CD4-positive, alpha-beta T cell (primary cell): ENCODE measurements at places on chromosomes 16 and 17.
A peak's percentile ranks its signal among the peaks of the same experiment; 100 is the strongest.

DNA sequence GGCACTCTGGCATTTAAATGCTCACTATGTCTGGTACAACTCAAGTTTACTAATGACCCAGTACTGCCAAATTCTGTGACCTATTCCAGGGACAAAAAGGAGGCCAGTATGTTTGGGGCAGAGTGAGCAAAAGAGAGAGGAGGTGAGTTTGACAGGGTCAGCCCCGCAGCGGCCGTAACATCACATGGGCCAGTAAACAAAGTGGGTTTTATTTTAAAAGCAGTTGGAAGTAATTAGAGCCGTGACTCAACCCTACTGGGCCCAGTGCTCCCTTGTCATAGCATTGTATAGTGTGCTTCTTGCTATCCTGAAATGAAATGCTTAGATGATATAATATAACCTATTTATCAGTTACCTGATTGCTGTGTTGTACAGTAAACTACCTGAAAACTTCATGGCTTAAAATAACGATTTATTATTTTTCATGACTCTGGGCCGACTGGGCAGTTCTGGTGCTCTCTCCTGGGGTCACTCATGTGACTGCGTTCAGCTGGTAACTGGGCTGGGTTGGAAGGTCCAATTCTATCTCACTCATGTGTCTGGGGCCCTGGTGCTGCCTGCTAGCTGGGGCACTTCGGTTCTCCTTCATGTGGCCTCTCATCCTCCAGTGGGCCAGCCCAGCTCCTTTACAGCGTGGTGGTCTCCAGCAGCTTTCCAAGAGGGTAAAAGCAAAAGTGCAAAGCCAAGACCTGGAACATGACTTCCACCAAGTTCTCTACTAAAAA is 27.4 kb downstream of the IQCK start:
- DNase-seq, result no peak

DNA sequence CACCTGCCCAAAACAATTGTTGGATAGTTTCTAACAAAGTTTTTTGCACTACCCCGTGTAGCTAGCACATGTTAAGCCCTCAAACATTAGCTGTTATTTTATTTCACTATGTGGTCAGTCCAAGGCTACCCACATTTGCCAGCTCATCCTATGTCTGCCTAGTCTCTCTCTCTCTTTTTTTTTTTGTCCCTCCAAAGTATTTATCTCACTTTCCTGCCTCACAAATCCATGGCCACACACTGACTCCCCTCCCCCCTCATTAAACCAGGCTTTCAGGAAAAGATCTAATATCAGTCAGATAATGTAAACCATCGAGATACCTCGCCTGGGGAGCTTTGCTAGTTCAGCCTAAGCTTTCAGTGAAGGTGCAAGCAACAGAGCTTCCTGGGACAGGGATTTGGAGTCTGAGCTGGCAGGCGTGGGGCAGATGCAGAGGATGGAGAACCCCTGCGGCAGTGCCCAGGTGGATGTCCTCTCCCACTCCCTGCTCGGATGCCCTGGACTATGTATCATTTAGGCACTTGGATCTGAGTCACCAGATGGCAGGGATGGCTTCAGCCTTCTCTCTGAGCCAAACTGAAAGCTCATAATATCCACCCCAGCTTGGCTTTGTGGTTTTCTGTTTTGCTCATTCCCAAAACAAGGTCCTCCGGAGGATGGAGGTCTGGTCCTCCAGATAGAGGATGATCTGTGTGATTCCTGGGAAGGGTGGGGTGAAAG is 73.7 kb upstream of the FOXF1 start:
- DNase-seq, result no peak

DNA sequence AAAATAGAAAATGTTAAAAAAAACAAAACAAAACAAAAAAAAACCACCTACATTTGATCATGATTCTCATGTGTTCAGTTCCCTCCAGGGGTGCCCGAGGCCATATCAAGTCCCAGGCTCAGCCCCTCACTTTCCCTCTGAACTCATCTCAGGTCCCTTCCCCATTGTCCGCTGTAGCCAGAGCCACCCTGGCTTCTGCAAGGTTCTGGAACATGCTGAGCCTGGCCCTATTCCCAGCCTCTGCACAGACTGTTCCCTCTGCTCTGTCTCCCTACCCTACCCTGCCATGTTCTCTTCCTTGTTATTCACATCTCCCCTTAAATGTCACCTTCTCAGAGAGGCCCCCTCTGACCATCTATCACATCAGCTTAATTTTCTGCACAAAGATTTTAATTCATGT is 46.9 kb downstream of the TK2 start:
- peak; percentile 10 for DNase-seq

DNA sequence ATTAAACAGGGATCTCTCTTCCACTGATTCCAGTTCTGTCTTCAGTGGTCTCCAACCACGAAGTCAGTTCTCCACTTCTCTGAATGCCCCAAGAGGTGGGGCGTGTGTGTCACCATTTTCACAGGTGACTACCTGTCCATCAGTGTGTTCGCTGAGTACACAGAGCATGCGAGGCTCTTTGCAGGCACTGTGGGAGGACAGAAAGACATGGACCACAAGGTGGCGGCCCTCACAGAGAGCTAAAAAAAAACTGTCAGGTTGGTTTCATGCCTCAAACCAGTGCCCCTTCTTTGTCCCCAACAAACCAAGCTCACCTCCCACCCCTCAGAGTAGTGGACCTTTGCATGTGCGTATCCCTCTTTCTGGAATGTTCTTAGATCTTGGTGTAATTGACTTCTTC is 13.8 kb downstream of the EMP2 start:
- no peak for DNase-seq

DNA sequence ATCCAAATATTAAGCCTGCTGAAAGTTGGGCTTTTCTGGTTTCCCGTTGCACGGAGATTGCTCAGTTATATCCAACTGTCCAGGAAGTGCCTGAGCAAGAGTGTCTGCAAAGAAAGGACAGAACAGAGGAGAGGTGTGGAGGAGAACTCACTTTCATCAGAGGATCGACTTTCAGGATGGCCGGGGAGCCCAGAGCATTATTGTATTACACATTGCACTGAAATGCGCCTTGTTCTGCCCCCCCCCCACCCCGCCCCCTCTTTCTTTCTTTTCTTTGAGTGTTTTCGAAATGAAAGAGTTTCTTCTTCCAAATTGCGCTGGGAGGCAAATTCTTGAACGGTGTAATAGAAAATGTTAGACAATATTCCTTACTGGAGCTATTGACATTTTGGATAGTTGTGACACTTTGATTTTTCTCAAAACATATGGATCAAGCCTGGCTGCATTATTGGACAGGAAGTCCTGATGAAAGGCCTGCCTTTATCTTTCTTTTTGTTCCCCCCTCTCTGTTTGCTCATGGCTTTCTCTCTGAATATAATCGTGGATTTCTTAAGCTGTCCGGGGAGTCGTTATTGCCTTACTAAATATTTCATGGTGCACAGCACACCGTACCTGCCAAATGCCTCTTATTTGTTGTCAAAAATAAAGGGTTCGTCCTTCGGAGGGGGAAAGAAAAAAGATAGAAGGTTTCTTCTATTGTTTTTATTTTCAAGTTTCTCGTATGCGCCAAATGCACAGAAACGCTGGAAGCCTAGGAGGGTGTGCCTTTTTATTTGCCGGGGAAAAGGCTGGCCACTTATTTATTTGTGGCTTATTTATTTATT is 110.8 kb downstream of the IRX3 start:
- DNase-seq, result no peak

DNA sequence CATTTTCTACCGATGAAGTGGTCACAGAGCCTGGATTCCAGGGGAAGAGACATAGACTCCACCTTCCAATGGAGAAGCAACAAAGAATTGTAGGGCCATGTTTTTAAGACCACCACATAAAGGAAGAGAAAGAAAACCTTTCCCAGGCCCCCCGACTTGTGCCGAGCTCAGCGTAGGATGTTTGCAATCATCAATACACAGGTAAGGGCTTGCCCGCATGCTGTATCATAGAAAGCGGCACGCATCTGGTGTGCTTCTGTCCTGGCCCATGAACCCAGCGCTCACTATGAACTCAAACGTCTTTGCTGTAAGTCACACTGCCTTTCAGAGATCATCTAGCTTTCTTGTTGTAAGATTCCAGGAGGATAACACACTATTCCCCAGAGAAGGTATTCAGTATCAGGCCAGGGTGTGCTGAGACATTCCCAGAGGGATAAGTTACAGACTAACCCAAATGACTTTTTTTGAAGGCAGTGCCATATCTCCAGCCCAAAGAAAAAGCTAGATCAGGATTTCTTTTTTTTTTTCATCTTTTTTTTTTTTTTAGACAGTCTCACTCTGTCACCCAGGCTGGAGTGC is 79.5 kb upstream of the RPL38 start:
- DNase-seq, result no peak

DNA sequence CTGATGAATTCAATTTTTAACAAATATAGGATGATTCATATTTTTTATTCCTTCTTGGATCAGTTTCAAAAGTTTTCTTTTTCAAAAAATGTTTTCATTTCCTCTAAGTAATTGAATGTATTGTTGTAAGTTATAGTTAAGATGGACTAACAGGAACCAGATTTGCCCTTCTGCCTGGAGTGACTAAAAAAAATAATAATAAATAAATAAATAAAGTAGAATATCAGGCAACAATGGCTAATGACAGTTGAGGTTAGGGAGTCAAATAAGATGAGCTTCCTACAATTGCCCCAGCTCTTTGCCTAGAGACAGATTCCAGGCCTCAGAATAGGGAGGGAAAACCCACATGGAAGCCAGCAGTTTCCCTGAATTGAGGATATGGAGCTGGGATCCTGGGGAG is 73.7 kb upstream of the MSI2 start:
- DNase-seq, result no peak

GRCh38 chr17:1182811-1183170 is 3.0 kb upstream of the ABR start:
- no peak for DNase-seq

- no peak for DNase-seq
Observed at GRCh38 chr17:4742629-4743028, 2.9 kb upstream of the CXCL16 start.

DNA sequence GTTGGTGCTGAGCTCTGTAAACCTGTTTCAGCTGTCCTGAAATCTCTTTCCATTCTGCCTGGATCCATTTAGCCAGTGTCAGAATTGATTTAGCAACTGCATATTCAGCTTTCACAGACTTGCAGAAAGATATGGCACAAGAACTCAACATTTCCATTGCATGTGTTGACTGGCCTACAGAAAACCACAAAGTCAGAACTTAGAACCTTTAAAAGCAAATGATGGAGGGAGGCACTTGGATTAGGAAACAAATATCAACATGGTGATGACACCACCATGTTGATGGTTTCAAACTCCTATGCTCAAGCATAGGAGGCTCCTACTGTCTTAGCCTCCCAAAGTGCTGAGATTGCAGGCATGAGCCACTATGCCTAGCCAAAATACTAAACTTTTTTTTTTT is 52.3 kb upstream of the ARL6IP1 start:
- DNase-seq, result no peak

- peak; percentile 42 for DNase-seq
Observed at GRCh38 chr17:4607773-4608187, 23.5 kb downstream of the SMTNL2 start.

DNA sequence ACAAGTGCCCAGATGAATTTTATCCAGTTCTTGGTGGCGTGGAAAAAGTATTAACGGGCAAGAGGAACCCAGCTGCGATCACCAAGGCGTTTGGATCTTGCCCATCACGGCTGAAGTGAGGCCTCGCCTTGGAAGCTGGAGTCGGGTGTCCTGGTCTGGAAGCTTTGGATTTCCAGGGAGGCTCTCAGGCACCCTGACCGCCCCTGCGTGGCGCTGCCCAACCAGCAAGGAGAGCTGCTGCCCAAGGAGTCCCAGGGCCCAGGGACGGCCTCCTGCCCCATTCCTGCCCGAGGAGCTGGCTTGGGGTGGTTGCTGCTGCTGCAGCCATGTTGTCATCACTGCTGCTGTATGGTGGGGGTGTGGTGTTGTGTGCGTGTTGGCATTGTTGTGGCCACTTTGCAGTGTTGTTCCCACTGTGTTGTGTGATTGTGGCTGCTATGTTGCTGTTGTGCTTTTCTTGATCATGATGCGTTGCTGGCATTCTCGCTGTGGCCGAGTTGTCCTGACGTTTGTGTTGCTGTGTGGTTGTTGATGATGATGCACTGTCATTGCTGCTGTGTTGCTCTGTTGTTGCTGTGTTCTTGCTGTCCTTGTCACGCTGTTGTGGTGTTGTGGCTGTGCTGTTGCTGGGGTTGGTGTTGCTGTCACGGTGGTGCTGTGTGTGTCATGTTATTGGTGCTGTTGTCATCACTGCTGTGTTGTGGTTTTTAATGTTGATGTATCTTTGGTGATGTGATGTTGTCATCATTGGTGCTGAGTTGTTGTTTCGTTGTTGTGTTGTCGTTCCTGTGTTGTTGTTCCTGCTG is 318.8 kb downstream of the C16orf95 start:
- DNase-seq, result no peak

GRCh38 chr16:11093572-11094074 is 149.3 kb downstream of the CLEC16A start:
- DNase-seq, result no peak

- no peak for DNase-seq
Observed at GRCh38 chr17:67439269-67439668, 62.2 kb downstream of the PITPNC1 start.
